Endodermal cell (in vitro differentiated cells): ENCODE measurements at places on chromosomes 4 and X. TPM values are rescaled to one million over a fixed set of nuclear protein-coding genes. Genes with fewer than 3 reads are reported as not detected.

- no peak overlapping the region for H3K4me3 ChIP-seq
- H3K27me3 ChIP-seq, result peaks cover 22% of the 10 kb centered on the region
- no peak for DNase-seq
- H3K27ac ChIP-seq, result no peak overlapping the region
- H3K4me1 ChIP-seq, result no peaks in the 10 kb centered on the region
These were observed 44.3 kb upstream of the PPP2R3B start for GRCh38 chrX:431056-431455.

DNA sequence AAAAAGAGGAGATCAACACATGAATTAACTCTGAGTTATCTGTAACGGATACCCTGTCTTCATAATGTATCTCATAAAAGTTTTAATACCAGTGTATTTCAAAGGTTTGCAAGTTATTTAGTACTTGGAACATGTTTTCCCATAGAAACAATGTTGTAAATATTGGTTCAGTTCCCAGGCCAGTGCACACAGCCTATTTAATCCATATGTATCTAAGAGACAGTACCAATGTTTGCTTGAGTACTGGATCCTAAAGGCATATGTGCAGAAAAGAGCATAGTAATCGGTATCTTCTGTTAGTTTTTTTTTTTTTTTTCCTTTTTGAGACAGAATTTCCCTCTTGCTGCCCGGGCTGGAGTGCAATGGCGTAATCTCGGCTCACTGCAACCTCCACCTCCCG lies 46.1 kb downstream of the SLIT2 start:
- H3K4me1 ChIP-seq, result no peaks in the 10 kb centered on the region
- DNase-seq, result no peak
- H3K27me3 ChIP-seq, result no peaks in the 10 kb centered on the region
- no peak overlapping the region for H3K27ac ChIP-seq
- no peak overlapping the region for H3K4me3 ChIP-seq

DNA sequence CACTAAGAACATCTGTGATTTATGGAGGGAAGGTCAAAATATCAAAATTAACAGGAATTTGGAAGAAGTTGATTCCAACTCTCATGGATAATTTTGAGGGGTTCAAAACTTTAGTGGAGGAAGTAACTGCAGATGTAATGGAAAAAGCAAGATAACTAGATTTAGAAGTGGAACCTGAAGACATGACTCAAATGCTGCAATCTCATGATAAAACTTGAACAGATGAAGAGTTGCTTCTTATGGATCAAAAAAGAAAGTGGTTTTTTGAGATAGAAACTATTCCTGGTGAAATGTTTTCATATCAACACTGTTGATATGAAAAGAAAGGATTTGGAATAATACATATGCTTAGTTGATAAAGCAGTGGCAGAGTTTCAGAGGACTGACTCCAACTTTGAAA lies 9.7 kb downstream of the TMPRSS11F start:
- H3K27me3 ChIP-seq, result no peaks in the 10 kb centered on the region
- H3K27ac ChIP-seq, result no peak overlapping the region
- no peak for DNase-seq
- H3K4me3 ChIP-seq, result no peak overlapping the region
- no peaks in the 10 kb centered on the region for H3K4me1 ChIP-seq
- no peaks in the 10 kb centered on the region for H3K36me3 ChIP-seq

DNA sequence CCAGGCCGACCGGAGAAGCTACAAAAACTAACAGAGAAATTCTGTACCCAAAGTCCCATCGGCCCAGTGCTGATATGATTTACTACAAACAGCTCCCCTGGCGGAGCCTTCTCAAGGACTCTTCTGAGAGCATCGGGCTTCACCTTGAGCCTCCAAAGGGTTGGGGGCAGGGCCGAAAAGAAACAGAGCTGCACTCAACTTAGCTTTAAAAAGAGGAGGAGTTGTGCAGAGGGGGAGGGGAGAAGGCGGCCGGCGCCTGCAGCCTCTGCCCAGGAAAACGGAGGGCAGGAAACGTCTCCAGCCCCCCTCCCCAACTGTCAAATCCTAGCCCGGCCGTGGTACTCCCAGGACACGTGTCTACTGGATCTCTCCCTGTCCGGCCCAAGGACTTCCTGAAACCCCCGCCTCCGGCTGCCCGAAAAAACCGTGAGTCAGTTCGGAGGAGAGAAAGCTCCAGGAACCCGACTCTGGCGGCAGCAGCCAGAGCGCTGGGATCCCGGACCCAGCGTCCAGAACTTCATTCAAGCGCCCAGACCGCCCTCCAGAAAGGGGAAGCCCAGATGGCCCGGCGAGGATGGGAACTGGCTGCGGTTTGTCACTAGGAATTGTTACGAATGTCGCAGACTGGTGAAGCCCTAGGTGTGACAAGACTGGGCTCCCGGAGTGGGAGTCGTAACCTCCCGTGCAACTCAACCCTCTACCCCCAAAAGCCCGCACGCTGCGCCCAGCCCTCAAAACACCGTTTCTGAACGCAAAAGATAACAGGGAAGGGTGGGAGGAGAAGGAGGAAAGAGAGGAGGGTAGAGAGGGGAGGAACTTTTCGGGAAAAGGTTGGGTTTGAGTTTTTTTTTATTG lies 973 bp downstream of the ADAMTS3 start:
- H3K27me3 ChIP-seq, result no peaks in the 10 kb centered on the region
- peak overlapping the region; percentile 89 for H3K4me3 ChIP-seq
- peaks cover 6% of the 10 kb centered on the region for H3K4me1 ChIP-seq
- DNase-seq, result peak; percentile 94
- no peaks in the 10 kb centered on the region for H3K36me3 ChIP-seq
- no peak overlapping the region for H3K27ac ChIP-seq

GRCh38 chr4:81599742-81600380 lies 128.2 kb upstream of the RASGEF1B start:
- H3K36me3 ChIP-seq, result no peaks in the 10 kb centered on the region
- H3K4me3 ChIP-seq, result no peak overlapping the region
- H3K27me3 ChIP-seq, result no peaks in the 10 kb centered on the region
- peak overlapping the region; percentile 29 for H3K27ac ChIP-seq

GRCh38 chr4:1368421-1369090 lies 21.5 kb downstream of the UVSSA start:
- H3K4me1 ChIP-seq, result no peaks in the 10 kb centered on the region
- H3K27me3 ChIP-seq, result no peaks in the 10 kb centered on the region
- no peak overlapping the region for H3K4me3 ChIP-seq
- DNase-seq, result peak; percentile 67
- H3K36me3 ChIP-seq, result peaks cover 3% of the 10 kb centered on the region

- no peak overlapping the region for H3K27ac ChIP-seq
- no peaks in the 10 kb centered on the region for H3K36me3 ChIP-seq
- no peak overlapping the region for H3K4me3 ChIP-seq
- H3K27me3 ChIP-seq, result no peaks in the 10 kb centered on the region
- H3K4me1 ChIP-seq, result no peaks in the 10 kb centered on the region
These were observed 101.9 kb downstream of the FBXW7 start for GRCh38 chr4:152434011-152434410.

DNA sequence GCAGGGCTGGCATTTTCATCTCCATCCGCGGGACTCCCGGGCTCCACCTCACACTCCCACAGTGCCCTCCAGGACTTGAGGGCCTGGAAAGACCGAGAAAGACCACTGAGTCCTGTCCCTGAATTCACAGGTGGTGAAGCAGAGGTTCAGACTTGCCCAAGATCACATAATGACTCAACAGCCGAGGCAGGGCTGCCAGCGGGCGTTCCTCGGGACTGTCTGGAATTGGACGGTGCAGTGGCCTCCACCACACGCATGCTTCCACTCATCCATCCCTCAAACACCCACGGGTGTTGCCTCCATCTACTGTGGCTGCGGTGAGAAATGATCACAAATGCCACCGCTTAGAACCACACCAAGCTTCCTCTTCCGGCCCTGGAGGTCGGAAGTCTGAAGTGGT lies 6.9 kb upstream of the ADRA2C start:
- H3K4me1 ChIP-seq, result no peaks in the 10 kb centered on the region
- peaks cover 3% of the 10 kb centered on the region for H3K27me3 ChIP-seq
- no peaks in the 10 kb centered on the region for H3K36me3 ChIP-seq
- no peak for DNase-seq

DNA sequence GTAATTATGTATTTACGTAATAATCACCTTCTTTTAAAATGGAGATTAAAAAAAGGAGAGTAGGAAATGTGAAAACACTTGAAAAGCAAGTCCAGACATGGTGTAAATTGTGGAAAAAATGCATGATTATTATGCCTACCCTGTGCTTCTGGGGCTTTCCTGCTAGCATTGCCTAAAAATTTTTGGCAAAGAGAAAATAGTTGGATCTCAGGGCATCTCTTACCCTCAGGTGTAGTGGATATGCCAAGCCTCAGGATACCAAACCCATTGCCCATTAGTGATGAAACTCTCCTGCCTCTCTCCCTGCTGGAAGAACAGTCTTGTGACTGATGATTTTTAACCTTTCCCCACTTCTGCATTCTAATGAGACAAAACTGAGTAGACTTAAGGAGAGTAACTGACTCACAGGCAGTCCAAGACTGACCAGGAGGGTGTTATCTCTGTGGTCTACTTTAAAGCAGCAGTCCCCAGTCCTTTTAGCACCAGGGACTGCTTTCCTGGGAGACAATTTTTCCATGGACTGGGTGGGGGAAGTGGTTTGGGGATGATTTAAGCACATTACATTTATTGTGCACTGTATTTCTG lies 174.6 kb downstream of the ZNF330 start:
- H3K4me3 ChIP-seq, result no peak overlapping the region
- DNase-seq, result no peak
- H3K4me1 ChIP-seq, result no peaks in the 10 kb centered on the region
- H3K27ac ChIP-seq, result no peak overlapping the region
- no peaks in the 10 kb centered on the region for H3K36me3 ChIP-seq

GRCh38 chr4:102725229-102725628 lies 35.5 kb downstream of the MANBA start:
- no peaks in the 10 kb centered on the region for H3K27me3 ChIP-seq
- peaks cover 10% of the 10 kb centered on the region for H3K36me3 ChIP-seq
- no peak for DNase-seq
- no peak overlapping the region for H3K4me3 ChIP-seq
- H3K4me1 ChIP-seq, result no peaks in the 10 kb centered on the region

DNA sequence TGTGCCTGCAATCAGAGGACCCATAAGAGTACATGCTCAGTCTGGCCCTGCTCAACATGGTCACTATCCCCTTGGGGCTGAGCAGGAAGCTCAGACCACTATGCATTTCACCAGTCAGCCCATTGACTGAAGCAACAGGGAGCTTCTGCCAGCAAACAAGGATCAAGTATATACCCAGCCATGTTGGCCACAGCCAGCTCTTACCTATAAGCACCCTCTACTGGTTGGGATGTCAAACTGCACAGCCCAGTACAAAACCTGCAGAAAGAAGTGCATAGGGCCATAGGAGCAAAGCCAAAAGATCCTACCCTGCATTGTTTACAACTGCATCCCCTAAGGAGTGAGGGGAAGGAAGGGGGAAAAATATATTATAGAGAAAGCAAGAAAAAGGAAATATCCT lies 214.4 kb upstream of the CPEB2 start:
- DNase-seq, result peak; percentile 77
- H3K4me1 ChIP-seq, result no peaks in the 10 kb centered on the region
- no peaks in the 10 kb centered on the region for H3K27me3 ChIP-seq
- H3K27ac ChIP-seq, result no peak overlapping the region
- no peaks in the 10 kb centered on the region for H3K36me3 ChIP-seq
- no peak overlapping the region for H3K4me3 ChIP-seq

- no peaks in the 10 kb centered on the region for H3K4me1 ChIP-seq
- H3K27me3 ChIP-seq, result no peaks in the 10 kb centered on the region
- no peak overlapping the region for H3K27ac ChIP-seq
- H3K36me3 ChIP-seq, result no peaks in the 10 kb centered on the region
- no peak for DNase-seq
- H3K4me3 ChIP-seq, result no peak overlapping the region
These were observed 574.8 kb upstream of the DIPK2B start for GRCh38 chrX:45775468-45775867.

DNA sequence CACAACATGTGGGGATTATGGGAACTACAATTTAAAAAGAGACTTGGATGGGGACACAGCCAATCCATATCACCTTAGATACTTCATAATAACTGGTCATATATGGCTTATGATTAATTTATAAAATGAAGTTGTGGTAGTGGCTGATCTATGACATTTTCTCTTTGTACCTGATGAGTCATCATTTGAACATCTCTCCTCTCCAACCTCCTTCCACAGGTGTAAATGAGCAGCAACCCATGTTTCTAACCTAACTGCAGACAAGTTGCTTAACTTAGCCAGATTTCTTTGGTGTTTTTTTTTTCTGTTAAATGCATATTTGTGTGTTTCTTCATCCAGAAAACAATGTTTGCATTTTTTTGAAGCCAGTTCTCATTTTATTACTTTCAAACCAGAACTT lies 42.6 kb downstream of the SPANXA2 start:
- no peak overlapping the region for H3K27ac ChIP-seq
- no peak overlapping the region for H3K4me3 ChIP-seq
- no peaks in the 10 kb centered on the region for H3K27me3 ChIP-seq
- no peaks in the 10 kb centered on the region for H3K36me3 ChIP-seq
- DNase-seq, result no peak

- H3K27ac ChIP-seq, result no peak overlapping the region
- no peak overlapping the region for H3K4me3 ChIP-seq
- DNase-seq, result no peak
These were observed 42.0 kb downstream of the PHKA2 start for GRCh38 chrX:18941896-18942295.

DNA sequence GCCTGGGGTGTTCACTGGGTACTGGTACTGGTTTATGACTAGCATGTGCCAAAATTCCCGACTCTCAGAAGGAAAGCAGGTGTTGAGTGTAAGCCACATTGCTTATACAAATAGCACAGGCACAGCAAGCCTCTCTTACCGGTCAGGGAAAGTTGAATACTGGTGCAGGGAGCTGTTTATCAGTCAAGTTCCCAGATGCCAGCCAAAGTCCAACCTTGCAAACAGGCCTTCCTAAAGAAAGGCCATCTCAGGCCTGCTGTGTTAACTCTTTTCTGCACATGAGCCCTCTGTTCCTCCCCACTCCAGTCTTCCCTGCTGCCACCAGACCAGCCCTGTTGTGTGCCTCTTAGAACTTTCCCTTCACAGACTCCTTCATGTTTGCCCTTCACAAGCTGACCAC lies 34.2 kb downstream of the PKD2 start:
- H3K27ac ChIP-seq, result no peak overlapping the region
- no peaks in the 10 kb centered on the region for H3K27me3 ChIP-seq
- H3K4me1 ChIP-seq, result no peaks in the 10 kb centered on the region

DNA sequence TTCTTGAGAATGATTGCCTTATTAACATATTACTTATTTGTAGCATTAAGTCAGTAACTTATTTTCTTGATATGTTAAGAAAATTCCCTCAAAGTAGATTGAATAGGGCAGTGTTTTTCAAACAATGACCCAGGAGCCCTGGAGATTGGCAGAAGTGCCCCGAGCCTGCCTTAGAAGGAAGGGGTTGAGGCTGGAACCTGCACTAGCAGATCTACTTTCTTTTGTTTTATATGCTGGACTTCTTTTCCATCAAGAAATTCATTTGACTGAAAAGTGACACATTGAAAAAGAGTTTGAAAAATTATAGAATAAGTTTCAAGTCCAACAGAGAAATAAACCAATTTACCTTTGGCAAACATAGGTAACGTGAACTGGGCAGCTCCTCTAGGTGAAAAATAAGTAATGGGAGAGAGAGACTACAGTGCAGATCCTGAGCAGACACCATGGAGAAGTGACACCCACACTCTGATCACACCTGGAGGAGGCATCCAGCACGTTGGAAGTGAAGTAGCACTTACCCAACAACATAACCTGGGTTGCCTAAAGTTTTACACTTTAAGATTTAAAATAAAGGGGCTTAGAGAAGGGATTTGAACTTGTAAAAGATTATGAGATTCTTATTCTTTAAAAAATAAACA lies 18.6 kb downstream of the ARSJ start:
- H3K27me3 ChIP-seq, result no peaks in the 10 kb centered on the region
- H3K36me3 ChIP-seq, result no peaks in the 10 kb centered on the region
- H3K4me3 ChIP-seq, result no peak overlapping the region
- no peak for DNase-seq

NMU gene
- 13.2 and 17.2 TPM in 2 replicates for total RNA-seq

MAP3K15 gene
- total RNA-seq, result 2.2 to 16.3 TPM (median 2.7 TPM) in 3 replicates

PABPC4L gene
- total RNA-seq, result 6.4 and 6.5 TPM in 2 replicates

SH3D19 gene
- 50.8 and 55.6 TPM in 2 replicates for total RNA-seq

FGFR3 gene
- total RNA-seq, result 34.8 to 108 TPM (median 107 TPM) in 3 replicates

DOK7 gene
- total RNA-seq, result 0.35 to 0.38 TPM in 2 of 3 replicates, not detected in the other

POU4F2 gene
- total RNA-seq, result not detected in 3 replicates
